ENCODE measurements at places on chromosomes 7 and 10. TPM values are rescaled to one million over a fixed set of nuclear protein-coding genes. Genes with fewer than 3 reads are reported as not detected.

DNA sequence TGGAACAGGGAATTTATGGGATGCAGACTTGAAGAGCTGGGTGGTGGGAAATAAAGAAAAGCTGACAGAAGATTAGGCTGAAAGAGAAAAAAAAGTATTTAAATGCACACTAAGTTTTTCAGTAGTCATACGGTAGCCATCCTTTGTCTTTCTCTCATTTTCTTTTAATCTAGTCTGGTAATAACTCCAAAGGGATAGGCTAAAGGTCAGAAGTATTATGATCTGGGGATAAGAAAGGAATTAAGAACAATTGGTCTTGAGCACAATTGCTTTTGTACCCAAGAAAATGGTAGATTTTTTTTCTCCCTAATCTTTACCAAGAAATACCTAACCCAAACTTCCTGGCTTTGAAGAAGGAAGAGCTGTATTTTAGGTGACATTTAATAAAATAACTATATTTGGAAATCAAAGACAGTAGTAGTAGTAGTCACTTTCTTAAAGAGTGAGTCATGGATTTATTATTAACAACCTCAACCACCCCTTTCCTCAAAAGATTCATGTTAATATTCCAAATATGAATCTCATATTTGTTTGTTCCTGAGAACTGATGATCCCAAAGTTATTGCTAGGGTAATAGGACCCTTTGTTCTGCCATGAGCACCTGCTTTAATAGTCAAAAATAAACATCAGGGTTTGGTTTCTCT is 120.2 kb upstream of the ODAD2 start:
- no peak for DNase-seq

- no peak for DNase-seq
These were observed 65.7 kb upstream of the FERD3L start for GRCh38 chr7:19210893-19211413.

GRCh38 chr10:21368728-21369425 is 156.6 kb downstream of the SKIDA1 start:
- no peak for DNase-seq

CCM2 gene
- polyA plus RNA-seq = 32.8 TPM

- DNase-seq = no peak
These were observed 131.6 kb downstream of the HGF start for GRCh38 chr7:81638198-81638597.

DYNC1I1 gene
- 11.0 TPM for polyA plus RNA-seq

- DNase-seq = no peak
These were observed 168.5 kb downstream of the TEX36 start for GRCh38 chr10:125514206-125515162.

GRCh38 chr7:36918591-36918990 is 194.3 kb upstream of the AOAH start:
- DNase-seq = no peak

GRCh38 chr7:15747301-15747700 is 60.8 kb upstream of the MEOX2 start:
- no peak for DNase-seq

- no peak for DNase-seq
These were observed 34.6 kb downstream of the COL26A1 start for GRCh38 chr7:101397243-101397642.

KNDC1 gene
- 0.23 TPM for polyA plus RNA-seq

NEUROD6 gene
- polyA plus RNA-seq = not detected

- DNase-seq = no peak
These were observed 55.0 kb upstream of the AKR1E2 start for GRCh38 chr10:4770801-4771553.

- DNase-seq = peak; percentile 83
These were observed 52.3 kb upstream of the MYL10 start for GRCh38 chr7:101681170-101682007.

TMEM213 gene
- polyA plus RNA-seq = not detected

DOCK1 gene
- polyA plus RNA-seq = 7.8 TPM

KIAA1217 gene
- polyA plus RNA-seq = 14.6 TPM

DNA sequence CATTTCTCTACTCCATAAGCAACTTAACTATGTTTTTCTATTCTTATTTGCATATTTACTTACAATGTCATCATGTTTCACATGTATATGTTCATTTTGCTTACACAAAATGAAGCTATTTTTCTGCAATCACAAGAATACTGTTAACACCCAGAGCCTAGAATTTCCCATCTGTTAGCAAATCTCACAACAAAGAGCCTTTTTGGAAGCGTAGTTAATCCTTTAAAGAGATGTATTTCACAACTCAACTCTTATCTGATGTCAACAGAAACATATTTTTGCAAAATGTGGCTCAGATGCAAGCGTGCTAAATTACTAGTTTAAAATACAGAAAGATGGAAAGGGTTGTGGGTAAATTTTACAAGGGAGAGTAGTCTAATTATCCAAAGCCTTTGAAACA is 110.6 kb upstream of the COL1A2 start:
- no peak for DNase-seq

DNA sequence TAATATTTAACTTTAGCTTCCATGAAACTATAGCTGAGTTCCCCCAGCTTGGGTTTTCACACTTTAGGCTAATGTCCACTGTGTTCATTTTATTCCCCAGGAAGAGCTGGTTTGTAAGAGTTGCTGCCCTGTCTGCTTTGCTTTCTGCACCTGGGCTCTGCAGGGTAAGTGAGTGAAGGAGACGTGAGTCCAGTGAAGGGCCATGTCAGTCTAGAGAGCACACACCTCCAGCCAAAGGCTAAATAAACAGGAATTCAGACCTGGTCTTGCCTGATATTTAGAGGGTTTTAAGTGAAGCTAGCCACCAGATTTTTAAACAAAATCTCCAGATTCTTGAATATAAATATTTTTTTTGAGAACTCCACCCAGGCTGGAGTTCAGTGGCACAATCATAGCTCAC is 24.5 kb upstream of the FZD1 start:
- no peak for DNase-seq

ERVW-1 gene
- 0.07 TPM for polyA plus RNA-seq

- no peak for DNase-seq
These were observed 47.3 kb upstream of the TMEM26 start for GRCh38 chr10:61500460-61500859.

DNA sequence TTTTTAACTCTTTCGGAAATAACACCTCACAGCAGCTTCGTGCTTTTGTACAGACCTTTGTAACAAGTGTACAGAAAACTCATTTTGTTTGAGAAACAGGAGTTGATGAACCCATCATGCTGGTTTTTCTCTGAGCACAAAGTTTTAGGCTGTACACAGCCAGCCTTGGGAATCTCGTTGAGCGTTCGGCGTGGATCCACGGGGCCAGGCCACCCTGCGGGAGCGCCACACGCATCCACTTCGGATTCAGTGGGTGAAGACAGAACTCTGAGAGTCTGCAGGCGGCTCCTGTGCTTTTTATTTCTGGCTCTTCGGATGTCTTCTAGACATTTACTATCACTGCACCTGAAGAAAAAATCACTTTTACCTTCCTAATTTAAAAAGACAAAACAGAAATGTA is 131.2 kb downstream of the SMURF1 start:
- DNase-seq = no peak

- no peak for DNase-seq
These were observed 46.8 kb downstream of the TES start for GRCh38 chr7:116257156-116257555.

GRCh38 chr10:34647160-34647559 is 167.9 kb downstream of the PARD3 start:
- no peak for DNase-seq

CNPY1 gene
- not detected for polyA plus RNA-seq

DNA sequence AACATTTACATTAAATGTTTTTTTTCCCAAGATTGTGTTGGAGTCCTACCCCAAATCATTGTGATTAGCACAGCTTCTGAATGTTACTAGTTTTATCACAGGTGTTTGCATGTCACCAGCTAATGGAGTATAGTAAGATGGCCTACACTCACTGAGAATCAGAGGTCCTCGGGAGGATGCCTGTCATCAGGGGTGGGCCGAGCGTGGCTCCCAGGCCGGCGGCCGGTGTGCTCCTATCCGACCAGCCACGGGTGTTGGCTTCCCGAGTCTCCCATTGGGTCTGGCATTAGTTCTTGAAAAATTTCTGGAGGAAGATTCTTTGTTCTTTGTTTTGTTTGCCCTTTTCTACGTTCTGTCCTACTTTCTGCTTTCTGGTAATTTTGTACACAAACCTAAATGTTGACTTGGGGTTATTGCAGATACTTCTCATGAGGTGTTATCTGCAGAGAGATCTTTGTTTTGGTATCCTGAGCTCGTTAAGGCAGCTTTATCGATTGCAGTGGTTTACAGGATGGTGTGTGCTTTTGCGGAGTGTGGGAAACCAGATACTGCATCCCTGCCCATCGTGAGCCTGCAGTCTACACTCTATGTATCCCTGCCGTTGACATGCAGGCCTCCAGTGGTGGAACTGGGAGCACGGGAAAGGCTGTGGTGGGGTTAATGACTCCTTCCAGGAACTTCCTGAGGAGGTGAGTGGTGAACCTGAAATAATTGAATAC is 67.3 kb upstream of the DNAJB6 start:
- DNase-seq = no peak

GRCh38 chr10:21002091-21002878 is 105.2 kb upstream of the NEBL start:
- DNase-seq = no peak

GRCh38 chr7:98125759-98126158 is 19.1 kb downstream of the LMTK2 start:
- DNase-seq = no peak

DNA sequence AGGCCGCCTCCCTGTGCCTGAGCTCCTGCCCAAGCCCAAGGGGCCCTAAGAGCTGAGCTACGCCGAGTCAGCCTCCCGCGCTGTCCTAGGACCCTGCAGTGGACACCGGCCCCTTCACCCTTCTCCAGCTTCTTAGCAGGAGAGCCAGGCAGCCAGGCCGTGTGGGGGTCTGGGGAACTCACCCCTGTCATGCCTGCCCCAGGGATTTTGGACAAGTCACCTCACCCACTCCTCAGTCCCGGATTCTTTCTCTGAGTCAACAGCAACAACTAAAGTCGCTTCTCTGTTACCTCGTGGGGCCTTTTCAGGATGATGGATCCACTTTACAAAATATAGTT is 79.3 kb downstream of the MKI67 start:
- DNase-seq = no peak

DNA sequence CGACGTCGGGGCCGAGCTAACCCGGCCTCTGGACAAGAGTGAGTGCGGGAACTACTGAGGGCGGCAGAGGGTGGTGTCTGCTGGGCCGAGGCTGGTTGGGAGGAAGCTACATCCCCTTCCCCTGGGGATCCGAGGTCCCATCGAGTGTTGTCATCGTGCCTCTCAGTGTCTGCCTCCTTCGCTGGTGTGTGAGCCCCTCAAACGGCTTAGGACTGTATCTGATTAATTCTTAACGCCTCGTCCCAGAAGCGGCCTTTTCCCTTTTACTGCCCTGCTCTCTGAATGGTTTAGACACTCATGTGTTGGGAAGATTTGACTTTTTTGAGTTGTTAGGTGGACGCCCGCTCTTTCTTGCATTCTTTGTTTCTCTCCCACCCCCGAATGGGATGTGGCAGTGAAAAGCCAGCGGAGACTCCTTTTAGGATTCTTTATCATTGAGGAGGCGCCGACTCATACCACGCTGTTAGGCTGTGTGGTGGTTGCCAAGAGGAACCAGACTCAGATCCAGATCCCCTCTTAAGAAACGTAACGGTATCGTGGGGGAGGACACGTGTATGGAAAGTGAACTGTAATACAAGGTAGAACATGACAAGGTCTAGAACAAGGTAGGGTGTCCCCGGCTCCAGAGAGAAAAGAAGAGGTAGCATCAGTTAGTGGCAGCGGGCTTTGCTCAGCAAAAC is 631 bp downstream of the SUPV3L1 start:
- no peak for DNase-seq

DNA sequence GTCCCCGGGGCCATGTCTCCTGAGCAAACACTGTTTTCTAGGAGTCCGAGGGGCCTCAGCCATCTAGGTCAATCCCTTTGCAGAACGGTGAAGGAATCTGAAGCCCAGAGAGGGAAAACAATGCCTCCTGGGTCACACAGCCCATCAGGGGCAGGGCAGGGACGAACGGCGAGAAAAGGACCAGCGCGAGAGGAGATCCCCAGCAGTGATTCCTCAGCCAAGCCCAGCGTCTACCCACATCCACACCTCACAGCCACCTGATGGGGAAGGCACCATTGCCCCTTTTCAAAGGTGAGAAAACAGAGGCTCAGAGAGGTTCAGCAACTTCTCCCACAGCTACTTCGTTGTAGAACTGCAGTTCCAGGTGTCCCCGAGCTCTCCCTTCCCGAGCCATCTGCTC is 17.9 kb upstream of the PSMG3 start:
- DNase-seq = no peak

LEP gene
- 1.4 TPM for polyA plus RNA-seq

DENND11 gene
- polyA plus RNA-seq = 5.2 TPM

DNA sequence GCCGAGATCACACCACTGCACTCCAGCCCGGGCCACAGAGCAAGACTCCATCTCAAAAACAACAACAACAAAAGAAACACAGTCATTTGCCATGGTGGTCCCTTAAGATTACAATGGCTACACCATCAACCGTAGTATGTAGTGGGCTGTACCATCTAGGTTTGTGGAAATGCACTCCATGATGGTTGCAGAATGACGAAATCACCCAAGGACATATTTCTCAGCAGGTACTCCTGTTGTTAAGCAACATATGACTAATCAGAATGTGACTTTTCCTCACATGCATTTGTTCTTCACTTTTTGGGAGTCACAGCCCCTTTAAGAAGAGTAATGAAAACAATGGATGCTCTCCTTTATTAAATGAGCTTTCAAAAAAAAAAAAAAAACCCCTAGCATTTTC is 11.0 kb downstream of the SVIL start:
- DNase-seq = no peak

- DNase-seq = no peak
These were observed 139.2 kb downstream of the C10orf105 start for GRCh38 chr10:71580415-71580814.

GRCh38 chr7:43647673-43648472 is 65.0 kb downstream of the STK17A start:
- peak; percentile 85 for DNase-seq

ABCA13 gene
- not detected for polyA plus RNA-seq

EXOC4 gene
- 11.9 TPM for polyA plus RNA-seq

PAPOLB gene
- polyA plus RNA-seq = 0.16 TPM

- DNase-seq = no peak
These were observed 877.6 kb downstream of the LRMDA start for GRCh38 chr10:76309070-76309469.

FAM25G gene
- not detected for polyA plus RNA-seq

ZNF488 gene
- polyA plus RNA-seq = 0.02 TPM

- no peak for DNase-seq
These were observed 49.8 kb downstream of the ZNF239 start for GRCh38 chr10:43524434-43525247.

C10orf105 gene
- polyA plus RNA-seq = 0.09 TPM

OR2A1 gene
- polyA plus RNA-seq = 0.02 TPM
